ENCODE measurements at places on chromosomes 2 and 18.

DNA sequence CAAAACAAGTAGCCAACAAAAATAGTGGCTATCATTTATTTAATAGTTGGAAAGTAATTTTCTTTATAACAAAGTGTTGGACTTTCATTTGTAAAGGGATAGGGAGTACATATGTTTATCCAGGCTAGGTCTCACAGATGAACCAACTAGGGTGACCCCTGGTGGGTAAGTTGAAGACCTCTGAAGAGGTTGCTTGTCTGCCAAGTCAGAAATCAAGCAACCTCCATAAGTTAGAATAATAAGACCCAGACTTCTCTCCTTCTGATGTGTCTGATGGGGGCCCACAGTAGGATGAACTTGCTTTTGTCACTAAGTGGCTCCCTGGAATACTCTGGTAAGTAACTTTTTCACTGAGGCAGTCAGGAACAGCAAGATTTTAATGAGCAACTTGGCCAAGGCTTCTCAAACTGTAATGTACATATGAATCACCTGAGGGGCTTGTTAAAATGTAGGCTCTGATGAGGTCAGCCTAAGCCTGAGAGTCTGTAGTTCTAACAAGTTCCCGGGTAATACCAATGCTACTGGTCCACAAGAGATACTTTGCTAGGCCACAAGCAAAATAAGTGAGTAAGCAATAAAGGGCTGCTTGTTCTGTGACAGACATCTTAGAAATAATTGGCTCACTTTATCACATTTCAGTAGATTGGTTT lies 319.6 kb downstream of the PIK3C3 start:
- DNase-seq = peak; percentile 4

DNA sequence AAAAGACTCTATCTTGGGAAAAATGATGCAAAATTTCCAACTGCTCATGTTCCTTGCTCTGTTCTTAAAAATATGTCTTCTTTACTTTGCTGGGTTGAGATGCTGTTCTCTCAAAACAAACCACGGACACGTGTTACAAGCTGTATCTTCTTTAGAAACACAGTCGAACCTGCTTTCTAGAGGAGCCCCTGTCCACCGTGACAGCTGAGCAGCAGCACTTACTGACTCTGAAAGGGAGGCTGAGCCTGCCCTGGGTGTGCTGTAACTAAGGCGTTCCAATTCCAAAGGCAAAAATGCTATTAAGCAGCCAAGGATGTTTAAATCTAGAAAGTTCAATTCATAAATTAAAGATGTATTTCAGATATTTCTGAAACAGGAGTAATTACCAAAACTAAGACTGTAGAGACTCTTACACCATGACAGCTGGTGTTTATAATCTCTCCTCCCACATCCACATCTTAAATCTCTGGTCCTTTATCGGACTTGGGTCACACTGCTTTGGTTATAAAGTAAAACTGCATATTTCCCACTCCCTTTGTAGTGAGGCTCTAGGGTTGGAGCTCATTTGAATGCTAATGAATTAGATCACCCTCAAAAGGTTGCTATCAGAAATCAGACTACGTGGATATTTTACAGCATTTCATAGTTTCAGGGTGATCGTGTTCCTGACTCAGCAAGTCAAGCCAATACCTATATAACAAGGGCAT lies 281.2 kb upstream of the LYPD1 start:
- DNase-seq = no peak

DNA sequence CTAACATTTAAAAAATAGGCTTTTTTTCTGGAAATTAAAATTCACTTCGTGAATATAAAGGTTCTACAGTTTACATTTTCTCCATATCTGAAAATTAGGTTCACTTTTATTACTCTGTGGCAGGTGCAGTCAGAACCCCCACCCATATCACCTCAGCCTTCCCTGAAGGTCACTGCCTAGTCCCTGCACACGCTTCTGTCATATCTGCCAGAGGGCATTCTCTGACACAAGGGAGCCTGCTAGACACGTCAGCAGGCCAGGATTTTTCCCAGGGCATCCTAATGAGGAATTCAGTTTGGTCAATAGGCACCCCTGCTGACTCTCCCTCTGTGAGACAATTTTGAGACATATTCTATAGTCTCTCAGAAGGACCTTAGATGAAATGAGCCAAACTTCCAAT lies 475.7 kb upstream of the PKDCC start:
- DNase-seq = no peak

DNA sequence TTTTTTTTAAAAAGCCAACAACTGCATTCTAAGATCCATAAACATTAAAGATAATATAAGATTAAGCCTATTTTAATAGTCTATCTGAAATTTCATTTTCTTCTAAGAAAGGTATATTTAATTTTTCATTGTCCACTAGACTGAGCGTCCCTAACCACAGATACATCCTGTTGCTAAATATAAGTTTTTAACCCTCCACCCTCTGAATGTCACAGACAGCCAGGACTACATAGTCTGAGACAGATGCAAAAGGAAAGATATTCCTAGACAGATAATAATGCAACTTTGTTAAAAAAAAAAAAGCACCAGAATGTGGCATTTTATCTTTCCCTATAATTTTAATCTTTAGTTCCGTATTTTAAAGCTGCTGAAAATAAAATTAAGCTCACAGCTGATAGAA lies 114.6 kb downstream of the ZEB2 start:
- DNase-seq = no peak

DNA sequence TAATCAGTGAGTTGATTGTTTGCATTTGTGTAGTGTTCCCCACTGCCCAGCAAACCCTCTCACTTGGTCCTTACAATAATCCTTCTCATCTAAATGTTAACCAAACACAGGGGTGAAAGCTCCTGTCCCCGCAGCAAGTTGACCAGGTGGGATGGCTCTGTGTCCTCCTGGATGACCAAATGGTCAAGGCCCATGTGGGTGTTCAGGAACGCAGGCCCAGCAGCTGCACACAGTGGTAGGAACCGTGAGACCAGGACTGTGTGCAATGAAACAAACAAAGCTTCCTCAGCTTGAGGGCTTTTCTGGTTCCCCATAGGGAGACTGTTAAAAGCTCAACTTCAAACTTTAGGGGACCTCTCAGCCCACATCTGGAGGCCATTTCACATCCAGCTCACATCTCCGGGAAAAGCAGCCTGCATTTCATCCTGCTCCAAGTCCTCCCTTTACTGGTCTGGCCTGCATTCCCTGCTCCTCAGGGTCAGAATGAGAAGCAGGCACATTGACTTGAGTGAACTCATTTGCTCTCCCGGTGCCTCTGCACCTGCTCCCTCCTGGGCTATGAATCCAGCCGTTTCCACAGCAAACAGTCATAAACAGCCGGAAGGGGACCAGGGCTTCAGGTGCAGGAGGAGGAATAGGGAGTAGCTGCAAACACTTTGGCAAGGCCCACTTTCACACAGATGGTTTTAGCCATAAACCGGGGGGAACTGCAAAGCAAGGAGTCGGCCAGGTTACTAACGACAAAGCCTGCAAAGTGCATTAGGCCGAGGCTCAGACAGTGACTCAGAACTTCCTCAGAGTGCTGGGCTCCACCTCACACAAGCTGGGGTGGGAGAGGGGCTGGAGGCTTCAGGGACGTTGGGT lies 144.7 kb downstream of the CAPN13 start:
- peak; percentile 85 for DNase-seq

DNA sequence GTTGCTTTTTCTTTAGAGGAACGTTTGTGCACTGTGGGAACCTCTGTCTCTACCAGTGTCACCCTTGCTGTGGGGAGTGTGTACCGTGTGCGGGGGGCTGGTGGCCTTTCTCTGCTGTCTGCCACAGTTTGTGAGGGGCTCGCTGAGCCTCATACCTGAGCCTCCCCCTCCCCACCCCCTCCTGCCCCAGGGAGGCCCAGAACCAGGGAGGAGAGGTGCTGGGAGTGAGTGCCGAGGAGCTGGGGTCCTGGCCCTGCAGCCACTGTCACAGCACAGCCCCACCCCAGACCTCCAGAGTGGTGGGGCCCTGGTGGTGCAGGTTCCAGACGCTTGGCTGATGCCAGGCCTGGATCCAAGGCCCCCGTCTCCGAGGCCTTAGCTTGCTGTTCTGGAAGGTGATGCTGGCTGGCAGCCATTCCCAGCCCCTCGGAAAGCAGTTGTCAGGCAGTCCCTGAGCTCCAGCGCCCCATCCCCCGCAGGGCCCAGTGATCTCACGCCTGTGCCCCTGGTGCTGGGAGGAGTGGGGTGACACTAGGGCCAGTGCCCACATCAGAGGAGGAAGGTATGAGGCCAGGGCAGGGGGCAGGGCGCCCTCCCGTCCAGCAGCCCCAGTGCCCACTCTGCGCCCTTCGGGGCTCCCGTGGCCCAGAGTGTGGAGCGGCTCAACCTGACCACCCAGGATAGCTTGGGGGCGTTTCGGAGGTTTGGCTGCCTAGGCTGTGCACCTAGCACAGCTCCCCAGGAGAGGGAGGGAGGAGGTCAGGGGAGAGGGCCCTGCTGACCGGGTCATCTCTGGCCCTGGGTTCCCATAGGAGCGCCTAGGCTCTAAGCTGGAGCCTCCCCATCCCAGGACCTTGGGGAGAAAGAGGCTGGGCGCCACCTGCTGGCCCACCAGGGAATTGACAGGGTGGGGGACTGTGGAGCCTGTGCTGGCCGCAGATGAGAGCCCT lies 53.0 kb upstream of the ALPP start:
- DNase-seq = no peak

GRCh38 chr2:200451511-200451910 lies 58.4 kb downstream of the KCTD18 start:
- DNase-seq = no peak

- no peak for DNase-seq
These were observed 341.4 kb downstream of the GALR1 start for GRCh38 chr18:77590943-77591515.

DNA sequence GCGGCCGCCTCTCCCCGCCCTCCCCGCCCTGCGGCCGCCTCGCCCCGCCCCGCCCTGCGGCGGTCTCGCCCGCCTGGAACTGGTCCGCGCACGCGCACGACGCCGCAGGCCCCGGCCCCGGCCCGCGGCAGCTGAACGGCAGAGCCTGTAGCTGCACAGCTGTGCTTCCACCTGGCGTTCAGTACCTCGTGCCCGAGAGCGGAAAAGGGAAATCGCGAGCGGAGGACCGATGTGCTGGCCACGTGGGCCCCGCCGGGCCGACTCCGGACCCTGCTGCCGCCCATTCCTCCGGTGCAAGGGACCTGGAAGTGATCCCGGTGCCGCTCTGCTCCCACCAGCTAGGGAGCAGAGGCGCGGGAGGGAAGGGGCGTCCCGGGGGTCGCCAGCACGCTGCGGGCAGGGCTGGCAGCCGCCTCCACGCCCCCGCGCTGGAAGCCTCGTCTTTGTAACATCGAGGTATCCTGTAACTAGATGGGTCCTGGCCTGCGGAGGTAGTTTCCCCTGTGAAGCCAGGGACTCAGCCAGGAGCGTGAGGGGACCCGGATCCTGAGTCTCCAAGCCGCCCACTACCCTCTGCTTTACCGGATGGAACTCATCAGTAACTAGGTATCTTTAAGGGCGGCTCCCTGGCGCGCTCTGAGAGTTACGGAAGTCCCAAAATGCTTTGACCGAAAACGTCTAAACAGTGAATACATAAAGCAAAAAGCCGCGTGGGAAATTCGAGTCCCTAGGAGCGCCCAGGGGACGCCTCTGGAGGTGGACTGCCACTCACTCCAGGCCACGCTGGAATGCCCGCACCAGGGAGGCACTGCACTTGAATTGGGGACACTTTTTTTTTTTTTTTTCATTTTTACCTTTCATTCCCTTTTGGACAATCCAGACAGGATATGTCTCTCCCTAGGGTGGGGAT lies 704 bp upstream of the ODC1 start:
- peak; percentile 65 for DNase-seq

GRCh38 chr2:86392873-86393518 lies 48.2 kb upstream of the KDM3A start:
- DNase-seq = no peak

DNA sequence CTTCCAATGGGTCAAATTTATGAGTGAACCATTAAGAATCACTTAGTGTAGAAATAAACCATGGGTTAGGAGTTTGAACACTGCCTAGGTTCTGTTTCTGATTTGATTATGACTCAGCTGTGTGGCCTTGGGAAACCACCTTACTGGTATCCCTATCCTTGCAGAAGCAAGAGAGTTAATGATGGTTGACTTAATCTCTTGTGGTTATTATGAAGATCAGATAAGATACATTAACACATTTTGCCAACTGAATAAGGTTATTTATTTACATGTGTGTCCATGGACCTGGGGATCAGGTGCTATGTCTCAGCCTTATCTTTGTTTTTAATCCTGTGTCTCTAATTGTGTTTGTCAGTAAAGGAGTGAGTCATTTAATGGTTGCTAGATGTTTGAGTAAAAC lies 5.4 kb upstream of the KCNJ13 start:
- peak; percentile 42 for DNase-seq

DNA sequence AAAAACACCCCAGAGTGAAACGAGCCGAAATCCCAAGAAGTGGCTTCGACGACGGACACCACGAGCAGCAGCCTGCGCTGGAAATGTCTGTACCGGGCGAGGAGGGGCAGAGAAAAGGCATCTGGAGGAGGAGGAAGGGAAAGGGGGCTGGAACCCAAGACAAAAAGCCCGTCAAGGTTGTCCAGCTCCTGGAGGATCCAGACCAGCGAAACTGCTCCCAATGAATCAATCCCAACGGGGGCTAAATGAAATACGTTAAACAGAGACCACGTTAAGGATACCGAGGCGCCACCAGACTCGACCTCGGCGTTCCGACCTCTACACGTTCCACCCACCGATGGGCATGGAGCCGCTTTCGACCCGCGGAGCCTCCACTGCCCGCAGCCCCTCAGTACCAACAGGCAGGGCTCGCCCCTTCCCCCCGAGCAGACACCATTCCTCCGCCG lies 400 bp downstream of the CCDC88A start:
- DNase-seq = peak; percentile 16

DNA sequence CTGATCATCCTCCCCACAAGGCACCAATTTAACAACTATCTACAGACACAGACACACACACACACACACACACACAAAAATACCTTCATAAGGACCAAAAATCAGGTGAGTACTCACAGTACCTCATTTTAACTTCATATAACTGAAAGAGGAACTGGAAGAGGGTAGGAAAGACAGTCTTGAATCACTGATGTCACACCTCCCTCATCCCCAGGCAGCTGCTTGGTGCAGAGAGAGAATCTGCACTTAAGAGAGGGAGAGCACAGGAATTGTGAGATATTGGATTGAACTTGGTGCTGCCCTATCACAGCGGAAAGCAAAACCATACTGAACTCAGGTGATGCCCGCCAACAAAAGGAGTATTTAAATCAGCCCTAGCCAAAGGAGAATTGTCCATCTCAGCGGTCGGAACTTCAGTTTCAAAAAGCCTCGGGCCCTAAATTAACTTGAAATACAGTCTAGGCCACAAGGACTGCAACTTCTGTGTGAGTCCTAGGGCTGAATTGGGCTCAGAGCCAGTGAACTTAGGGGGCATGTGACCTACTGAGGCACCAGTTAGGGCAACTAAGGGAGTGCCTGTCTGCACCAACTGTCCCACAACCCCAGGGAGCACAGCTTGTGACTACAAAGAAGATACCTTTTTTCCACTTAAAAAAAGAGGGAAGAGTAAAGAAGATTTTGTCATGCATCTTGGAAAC lies 211.1 kb downstream of the LRATD1 start:
- DNase-seq = no peak

Data from HFF-Myc (cell line).